ENCODE measurements at places on chromosomes 11 and 22.

DNA sequence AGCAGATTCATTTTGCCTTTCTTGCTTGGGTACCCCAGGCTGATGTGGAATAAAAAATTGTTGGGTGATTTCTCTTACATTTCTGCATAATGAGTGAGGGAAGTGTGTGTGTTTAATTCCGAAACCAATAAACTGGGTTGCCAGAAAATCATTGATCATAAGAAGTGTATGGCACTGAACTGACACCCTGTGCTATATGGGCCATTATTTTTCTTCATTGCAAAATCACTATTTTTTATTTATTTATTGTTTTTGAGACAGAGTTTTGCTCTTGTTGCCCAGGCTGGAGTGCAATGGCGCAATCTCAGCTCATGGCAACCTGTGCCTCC lies 14.6 kb upstream of the HIKESHI start:
- DNase-seq, result no peak

DNA sequence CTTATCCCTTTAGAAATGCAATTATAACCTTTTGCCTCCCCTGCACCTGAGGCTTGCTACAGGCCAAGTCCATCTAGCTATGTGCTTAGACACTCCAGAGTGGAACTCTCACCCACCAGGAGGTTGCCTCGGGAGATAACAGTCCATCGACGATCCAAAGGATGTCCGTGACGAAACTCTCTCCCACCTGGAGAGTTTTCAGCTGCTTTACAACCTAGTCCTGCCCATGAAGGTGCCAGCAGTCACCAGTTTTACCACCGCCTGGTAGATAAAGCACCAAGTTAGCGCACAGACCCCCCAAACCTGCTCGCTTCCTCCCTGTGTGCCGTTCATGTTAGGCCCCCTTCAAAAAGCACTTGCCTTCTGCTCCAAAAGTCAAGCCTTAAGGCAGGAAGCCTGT lies 53.1 kb upstream of the SHISAL1 start:
- DNase-seq, result peak; percentile 7

DNA sequence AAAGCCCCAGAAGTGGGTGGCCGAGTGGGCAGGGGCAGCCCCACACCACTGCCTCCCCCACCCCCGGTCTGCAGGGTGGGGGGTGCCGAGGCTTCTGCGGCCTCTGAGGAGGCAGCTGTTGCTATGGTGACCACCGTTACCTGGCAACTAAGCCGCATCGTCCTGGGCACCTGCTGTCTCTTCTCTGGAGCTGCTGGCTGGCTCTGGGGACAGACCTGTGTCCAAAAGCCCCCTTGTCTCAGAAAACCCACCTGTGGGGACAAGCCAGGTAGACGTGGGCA lies 79.9 kb upstream of the PRR5 start:
- peak; percentile 61 for DNase-seq

DNA sequence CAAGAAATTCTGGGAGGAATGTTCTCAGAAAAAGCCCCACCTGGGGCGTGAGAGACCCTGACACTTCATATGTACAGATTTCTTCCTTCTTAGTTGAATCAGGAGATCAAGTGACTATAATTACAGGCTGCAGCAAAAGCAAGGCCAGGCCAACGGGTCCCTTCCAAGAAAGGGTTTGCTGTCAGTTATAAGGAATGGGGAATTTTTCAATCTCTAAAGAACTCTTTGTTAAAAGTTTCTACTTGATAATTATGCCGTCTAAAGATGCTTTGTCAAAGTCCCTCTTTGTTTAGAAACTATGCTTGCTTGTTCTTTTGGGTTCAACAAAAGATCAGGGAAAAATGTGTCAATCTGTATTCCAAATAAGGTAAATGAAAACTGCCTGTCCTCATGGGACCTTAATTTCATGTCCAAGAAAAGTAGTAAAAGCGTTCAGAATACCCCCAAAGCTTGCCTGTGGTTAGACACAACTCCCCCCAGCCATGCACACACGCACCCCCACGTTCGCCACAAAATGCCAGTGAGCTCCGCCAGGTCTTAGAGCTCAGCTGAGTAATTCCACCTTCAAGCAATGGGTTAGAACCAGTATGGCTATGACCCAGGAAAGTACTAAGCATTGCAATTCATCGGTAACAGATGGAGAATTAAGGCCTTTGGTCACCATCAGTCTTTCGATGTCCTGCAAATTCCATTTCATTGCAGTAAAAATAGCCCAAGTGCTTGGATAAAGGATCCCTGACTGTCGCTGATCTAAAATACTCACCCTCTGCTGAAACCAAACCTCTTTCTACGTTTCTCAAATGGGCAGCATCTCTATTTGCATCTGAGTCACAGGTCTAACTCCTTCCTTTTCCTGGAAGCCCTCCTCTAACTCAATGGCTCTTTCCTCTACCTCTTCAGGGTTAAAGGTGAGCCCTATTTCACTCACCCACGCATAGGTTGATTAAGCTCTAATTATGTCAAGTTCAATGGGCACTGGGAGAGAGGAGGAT lies 419.2 kb upstream of the SYN3 start:
- no peak for DNase-seq

DNA sequence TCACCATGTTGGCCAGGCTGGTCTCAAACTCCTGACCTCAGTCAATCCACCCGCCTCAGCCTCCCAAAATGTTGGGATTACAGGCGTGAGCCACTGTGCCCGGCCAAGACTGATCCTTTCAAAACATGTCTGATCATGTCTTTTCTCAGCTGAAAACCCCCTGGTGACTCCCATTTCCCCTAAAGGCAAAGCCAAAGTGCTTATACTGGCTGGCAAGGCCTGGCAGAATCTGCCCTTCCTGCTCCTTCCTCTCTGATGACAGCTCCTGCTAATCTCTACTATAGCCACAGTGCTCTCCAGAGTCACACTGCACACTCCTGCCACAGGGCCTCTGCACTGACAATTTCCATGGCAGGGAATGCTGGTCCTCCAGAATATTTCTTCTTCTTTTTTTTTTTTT lies 2.6 kb upstream of the MCHR1 start:
- no peak for DNase-seq

DNA sequence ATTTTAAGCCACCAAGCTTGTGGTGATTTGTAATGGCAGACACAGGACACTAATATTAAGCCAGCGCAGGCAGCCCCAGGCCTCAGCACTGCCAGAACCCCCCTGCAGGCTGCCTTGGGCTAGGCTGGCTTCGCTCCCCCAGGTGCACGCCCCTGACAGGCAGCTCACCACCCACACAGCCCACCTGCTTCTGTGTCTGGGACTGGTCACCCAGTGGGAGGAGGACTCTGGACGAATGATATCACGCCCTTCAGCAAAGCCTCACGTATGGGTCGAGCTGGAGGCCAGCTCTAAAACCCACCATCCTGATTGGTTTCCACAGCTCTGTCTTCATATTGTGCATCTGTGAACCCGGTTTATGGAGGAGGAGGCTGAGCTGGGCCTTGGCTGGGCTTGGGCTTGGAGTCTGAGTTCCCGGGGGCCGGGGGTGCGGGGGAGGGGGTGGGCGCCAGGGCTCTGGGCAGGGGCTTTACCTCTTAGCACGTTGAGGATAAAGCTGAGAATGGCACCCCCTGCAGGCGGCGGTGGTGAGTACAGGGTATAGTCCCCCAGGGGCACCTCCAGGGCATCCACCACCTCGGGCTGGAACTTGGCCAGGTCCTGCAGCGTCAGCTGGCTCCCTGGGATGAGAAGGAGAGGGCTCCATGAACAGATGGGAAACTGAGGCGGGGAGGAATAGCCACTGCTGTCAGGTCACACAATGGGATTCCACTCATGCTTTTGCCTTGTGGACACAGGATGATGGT lies 13.8 kb downstream of the GGT5 start:
- peak; percentile 55 for DNase-seq

DNA sequence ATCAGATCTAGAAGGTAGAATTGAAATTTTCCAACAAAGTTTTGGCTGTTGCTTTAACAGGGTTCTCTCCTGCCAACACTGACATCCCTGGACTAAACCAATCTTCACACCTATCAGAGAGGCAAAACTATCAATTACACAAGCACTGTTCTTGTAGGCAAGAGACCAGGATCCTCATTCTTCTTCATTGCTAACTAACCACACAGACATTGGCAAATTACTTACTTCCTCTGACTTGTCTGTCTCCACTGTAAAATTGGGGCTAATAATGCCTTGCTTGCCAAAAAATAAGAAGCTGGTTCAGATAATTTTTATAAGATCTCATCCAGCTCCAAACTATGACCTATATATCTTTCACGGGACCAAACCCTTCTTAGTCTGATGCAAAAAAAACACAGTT lies 93.8 kb upstream of the DDI1 start:
- no peak for DNase-seq

GRCh38 chr22:31080848-31081649 lies at the start of gene SMTN:
Gene SMTN, plus strand, starts transcription at chr22:31081318. Its CDS starts 1,941 bp downstream, at chr22:31083259.
- DNase-seq, result peak; percentile 94

DNA sequence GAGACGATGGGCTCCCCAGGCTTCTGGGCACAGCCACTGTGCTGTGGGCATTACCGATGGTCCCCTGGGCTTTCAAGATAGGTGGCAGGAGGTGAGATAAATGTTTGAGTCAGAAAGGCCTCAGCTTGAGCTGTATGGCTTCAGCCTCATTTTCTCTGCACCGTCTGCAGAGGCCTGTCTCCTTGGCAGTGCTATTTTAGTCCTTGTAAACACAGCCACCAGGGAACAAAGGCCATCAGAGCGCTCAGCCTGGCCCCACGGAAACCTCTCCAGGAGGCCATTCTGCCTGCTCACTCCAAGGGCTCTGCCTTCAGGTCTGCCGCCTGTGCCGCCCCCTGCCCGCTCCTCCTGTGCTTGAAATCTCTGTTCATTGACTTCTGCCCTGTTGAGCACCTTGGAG lies 1424.9 kb downstream of the TBC1D22A start:
- DNase-seq, result no peak

GRCh38 chr11:122127020-122127419 lies 11.0 kb upstream of the BLID start:
- no peak for DNase-seq

- DNase-seq, result no peak
These were observed 2.2 kb downstream of the DTX4 start for GRCh38 chr11:59173964-59174663.

DNA sequence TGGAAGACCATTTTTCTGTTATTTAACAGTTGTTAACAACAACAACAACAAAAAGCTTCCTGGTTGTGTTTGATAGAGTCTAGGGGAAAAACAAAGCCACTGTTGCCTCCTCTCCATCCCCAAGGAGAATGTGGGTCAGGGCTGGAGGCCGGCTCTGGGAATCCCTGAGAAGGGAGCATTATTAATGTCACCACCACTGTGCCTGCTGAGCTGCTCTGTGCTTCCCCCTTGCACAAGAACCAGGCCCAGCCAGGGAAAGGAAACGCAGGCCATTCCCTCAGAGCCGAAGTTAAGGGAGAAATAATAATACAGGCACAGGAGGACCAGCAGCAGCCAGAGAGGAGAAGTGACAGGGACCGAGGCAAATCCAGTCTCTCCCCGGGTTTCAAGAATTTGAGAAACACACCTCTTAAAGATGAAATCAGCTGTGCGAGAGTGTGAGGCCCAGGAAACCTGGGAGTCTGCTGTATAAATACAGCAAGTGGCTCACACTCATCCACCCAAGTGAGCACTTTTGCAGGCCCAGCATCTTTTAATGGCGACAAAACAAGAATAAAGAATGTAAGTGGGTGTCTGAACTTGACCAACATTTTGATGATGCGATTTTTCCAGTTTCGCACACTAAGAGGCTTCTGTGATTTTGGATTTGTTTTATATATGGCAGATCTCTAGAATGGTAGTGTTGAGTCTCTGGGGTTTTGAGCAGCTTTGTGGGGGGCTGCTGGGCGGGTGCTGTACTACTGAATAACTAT lies 539.2 kb downstream of the NTM start:
- no peak for DNase-seq

DNA sequence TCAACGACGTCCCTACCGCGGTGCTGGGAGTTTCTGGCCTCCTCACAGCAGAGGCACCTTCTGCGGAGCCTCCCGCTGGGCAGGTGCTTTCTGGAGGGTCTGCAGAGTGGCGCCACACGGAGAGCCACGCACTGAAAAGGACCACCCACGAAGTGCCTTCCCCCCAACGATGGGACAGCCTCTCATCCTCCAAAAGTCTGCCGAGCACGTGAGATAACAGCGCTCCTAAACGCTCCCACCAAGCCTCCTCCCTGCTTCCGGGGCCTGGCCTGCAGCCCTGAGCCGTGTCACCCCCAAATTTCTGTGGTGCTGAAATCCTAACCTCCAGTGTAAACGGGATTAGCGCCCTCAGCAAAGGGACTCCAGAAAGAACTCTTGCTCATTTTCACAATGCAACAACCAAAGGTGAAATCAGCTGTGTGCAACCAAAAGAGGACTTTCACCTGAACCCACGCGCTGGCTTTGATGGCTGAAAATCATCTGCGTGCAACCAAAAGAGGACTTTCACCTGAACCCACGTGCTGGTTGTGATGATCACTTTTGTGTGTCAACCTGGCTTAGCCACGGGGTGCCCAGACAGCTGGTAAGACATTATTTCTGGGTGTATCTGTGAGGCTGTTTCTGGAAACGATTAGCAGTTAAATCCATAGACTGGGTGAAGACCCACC lies 924.6 kb downstream of the BRD1 start:
- DNase-seq, result no peak

All from glutamatergic neuron (in vitro differentiated cells).